ENCODE measurements at places on chromosomes 4 and X.

GRCh38 chrX:136147315-136147901, at the start of gene FHL1:
FHL1 (plus strand) TSS chrX:136147533.
- peak; percentile 60 for DNase-seq

DNA sequence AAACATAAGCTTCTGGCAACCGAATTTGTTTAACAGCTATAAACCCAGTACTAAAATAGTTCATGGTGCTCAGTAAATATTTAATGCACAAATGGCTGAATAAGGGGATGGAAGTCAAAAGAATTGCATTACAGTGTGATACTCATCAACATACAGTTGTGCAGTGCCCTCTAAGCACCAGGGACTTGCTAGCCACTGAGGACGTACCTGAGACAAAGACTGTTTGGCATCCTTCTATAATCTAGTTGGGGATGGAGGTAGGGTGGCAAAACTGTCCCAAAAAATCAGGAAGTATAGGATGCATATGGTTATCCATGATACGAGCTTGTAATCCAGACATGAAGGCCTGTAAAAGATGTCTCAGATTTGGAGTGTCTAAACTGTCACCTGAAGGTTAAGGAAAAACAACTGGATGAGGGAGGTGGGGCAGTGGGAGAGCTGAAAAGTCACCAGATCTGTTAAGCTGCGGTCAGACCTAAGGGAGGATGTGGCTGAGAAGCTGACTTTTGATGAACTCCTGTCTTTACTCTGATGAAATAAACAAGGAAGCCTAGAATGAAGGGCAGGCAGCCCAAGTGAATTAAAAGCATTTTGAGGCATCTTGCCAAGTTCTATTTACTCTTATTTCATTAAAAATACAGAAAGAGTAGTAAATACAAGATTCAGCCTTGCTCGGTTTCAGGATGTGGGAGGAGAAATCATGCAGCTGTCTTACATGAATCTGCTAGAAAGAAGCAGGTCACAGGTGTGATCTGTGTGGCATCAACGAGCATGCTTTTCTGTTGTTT, 12.0 kb upstream of the CD38 start:
- DNase-seq: peak; percentile 61

DNA sequence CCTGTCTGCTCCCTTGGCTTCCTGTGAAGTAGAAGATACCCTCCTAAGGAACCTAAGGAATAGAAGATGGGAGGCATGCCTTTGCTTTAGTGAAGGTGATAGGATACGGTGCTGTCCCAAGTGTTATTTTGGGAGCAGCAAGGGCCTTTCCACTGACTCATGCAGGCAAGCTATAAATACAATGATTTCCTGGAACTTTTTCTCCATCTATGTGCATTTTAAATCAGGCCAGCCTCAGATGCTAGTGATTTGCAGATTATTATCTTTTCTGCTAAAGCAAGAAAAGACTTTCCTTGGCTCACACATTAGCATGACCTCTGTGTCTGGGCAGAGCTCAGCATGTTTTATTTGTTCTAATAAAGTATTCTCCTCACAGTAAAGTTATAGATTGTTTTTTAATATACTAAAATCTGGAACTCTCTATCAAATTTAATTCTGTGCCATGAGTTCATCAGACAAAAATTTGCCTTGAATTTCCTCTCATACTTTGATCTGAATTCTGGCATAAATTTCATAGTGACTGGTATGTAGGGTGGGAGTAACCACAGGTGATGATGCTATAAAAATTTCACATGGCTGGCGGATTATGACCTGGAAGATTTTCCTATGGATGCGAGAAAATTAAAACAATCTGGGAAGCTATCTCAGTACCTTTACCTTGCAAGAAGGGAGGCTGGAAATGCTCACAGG, 131.7 kb downstream of the REPS2 start:
- no peak for DNase-seq

DNA sequence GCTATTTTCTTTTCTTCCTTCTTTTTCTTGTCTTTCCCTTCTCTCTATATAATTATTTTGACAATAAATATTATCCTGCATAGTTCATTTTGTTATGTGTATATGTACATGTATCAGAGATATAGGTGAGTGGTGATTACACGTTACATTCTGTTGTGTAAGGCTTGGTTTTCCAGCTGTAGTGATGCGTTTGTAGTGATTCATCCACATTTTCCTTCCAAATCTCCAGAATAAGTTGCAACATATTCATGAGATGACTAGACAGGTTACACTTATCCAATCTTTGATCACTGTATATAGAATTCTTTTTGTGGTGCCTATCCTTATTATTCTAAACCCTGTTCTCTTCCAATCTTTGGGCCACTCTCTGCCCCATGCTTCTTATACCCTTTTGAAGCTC, 540.2 kb downstream of the GBA3 start:
- no peak for DNase-seq

DNA sequence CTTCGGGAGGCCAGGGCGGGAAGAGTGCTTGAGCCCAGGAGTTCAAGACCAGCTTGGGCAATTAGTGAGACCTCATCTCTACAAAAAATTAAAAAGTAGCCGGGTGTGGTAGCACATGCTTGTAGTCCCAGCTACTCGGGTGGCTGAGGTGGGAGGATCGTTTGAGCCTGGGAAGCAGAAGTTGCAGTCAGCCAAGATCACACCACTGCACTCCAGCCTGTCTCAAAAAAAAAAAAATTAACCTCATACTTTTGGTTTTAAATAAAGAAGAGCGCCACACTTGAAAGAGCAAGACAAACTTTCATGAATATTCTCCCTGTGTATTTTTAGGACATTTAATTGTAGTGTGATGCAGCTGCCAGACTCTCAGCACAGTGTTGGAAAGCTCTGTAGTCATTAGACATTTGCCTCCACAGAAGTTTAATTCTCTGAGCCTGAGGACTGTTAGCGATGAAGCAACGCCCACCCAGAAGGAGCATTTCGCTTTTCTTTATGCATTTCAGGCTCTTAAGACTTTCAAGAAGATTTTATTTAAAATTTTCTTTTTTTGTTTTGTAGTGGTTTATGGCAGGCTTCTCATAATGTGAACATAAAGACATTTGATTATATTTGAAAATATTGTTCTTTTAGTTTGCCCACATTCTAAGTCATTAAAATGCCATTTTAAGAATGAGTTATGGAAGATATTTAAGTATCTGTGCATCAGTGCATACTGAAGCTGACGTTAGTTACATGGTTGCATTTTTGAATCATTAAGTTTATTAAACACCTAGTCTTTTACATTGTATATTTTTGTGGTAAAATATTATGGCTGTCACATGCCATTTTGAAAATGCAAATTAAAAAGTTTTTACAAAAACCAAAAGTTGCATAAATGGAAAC, 45.8 kb downstream of the DCLK2 start:
- no peak for DNase-seq

- DNase-seq: no peak
Measured at GRCh38 chr4:94897023-94897422, 139.3 kb downstream of the BMPR1B start.

GRCh38 chrX:81336455-81337152, 134.7 kb downstream of the SH3BGRL start:
- no peak for DNase-seq

DNA sequence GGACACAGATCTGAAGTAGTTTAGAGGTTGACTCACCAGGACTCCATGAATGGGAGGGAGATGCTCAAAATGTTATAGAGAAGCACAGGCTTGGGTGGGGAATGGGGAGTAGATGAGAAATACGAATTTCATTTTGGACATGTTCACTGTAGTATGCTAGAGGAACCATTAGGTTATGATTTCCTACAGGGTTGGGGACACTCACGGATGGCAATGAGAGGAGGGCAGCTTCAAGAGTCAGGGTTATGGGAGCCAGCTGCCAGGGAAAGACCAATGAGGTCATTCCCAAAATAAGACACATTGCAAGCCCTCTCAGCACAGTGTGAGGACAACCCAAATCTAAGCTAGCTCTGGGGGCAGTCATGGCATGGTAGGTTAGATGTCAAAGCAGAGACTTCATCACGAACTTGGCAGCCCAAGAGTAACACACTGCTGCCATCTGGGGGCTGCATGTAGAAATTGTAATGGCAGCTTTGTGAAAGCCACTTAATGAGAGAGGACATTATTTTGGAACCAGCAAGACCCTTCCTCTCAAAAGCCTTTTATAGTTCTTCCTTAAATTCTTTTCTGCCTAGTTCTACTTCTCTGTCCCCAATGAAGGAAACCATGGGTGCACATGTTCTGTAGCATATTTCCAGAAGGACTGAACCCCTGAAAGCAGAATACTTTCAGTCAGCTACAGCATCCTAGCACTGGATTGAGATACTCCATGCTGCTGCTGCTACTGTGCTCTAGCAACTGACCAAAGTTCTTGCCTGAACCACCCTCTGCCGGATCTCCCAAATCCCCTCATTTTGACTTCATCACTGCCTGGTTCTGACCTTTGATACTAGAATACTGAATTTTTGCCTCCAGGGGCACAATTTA, 16.2 kb upstream of the ZCCHC12 start:
- DNase-seq: no peak

- DNase-seq: no peak
Measured at GRCh38 chr4:137576446-137576845, 44.2 kb upstream of the PCDH18 start.

DNA sequence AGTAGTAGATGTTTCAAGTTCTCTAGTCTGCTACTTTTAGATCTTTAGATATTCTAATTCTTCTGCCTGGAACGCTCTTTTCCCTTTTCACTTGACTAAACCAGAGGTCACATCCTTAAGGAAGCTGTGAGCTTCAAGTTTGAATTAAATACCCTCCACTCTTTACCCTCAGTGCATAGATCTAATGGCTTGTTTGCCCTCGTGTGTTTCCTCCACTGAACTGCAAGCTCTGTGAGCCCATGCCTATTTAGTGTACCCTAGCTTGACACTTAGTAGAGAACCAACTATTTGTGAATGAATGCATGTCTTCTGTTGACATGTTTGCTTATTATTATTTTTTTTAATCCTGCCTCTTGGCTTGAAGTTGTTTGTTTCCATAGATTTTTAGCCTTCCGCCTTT, 138.3 kb downstream of the PDE5A start:
- no peak for DNase-seq

GRCh38 chr4:866761-867390, 40.9 kb upstream of the CPLX1 start:
- DNase-seq: no peak

DNA sequence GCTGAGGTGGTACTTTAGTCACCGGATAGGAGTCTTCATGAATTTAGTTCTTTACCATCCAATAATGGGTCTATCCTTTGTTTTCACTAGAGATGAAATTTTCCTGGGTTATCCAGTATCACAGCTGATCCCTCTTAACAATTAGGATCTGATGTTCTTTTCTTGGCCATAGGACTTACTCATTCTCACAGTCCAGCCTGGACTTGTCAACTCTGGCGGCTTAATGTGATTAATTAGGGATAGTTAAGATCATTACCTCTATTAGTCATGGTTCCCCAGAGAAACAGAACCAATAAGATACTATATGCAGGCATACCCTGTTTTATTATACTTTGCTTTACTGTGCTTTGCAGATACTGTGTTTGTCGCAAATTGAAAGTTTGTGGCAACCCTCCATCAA, 272.7 kb upstream of the FAT4 start:
- no peak for DNase-seq

- DNase-seq: no peak
Measured at GRCh38 chr4:148141501-148141900, 300.7 kb downstream of the NR3C2 start.

- DNase-seq: no peak
Measured at GRCh38 chrX:154892296-154892695, 6.1 kb downstream of the F8A1 start.

GRCh38 chr4:162056990-162057389, 106.8 kb downstream of the FSTL5 start:
- no peak for DNase-seq
